Heart right ventricle (tissue), 16 donors: ENCODE measurements at places on chromosomes 13 and 19.

DNA sequence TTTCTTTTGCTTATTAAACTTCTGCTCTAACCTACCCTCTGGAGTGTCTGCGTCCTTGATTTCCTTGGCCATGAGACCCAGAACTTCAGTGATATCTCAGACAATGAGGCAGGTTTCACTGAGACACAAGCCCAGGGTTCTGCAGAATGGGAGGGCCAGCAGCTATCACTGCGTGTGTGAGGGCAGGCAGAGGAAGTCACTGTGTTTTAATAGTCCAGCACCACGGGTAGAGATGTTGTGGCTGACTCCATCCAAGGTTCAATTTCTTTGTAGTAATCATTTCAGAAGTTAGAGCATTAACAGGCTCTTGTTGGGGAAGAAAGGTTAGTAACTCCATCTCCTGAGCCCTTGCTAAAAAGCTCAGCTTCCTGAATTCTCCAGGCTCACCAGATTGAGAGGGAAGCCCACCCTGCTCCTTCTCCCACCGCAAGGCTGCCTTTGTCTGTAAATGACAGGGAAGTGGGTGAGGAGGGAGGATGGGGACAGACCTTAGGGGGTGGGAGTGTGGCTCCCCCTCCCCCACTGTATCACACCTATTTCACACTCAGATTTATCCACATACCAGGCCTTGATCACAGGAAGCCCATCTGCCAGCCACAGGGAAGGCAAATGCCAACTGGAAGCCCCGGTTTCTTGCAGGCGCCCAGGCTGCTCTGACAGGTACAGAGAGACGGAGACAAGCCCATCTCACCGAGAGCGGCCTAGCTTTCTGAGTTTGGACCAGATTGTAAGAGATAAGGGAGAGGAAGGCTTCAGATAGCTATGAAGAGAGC lies 2.1 kb downstream of the C19orf12 start:
- DNase-seq = no peak

DNA sequence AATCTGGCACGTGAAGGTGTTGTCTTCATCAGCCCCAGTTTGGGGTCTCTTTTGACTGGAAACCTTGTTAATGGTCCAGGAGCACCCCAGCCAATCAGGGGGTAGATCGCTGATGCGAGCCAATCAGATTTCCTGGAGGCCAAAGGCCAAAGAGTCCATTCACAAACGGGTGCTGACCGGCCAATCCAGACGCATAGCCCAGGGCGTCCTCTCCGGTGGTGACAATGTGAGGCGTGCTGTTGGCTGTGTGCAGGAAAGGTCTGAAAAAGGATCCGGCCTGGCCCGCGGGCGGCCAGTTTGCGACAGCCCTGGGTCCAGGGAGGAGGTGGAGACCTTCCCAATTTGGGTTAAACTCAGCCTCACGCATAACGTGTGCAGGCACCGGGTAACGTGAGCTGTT lies 3.1 kb downstream of the MAST3 start:
- DNase-seq = no peak

- peak; percentile 25 for DNase-seq
These were observed at the start of gene CEACAM4 for GRCh38 chr19:41626877-41627276. Gene CEACAM4 (minus strand): TSS chr19:41627074. CDS start chr19:41626963, 111 bp downstream.

DNA sequence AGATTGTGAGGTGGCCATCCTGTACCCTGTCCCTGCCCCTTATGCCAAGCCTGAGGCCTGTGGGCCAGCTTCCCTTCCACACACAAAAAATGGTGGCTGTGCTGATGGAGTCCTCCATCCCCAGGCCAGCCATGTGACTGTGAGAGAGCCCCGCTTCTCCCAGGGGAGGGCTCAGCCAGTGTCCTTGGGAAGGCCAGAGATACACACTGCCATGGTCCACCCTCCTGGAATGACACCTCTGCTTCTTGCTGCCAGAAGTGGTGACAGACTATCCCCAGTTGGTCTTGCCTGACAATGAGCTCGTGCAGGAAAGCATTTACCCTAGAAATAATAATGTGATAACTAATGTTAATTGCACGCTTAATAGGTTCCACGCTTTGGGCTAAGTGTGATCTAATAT lies 38.0 kb downstream of the FAM124A start:
- DNase-seq = peak; percentile 40

DNA sequence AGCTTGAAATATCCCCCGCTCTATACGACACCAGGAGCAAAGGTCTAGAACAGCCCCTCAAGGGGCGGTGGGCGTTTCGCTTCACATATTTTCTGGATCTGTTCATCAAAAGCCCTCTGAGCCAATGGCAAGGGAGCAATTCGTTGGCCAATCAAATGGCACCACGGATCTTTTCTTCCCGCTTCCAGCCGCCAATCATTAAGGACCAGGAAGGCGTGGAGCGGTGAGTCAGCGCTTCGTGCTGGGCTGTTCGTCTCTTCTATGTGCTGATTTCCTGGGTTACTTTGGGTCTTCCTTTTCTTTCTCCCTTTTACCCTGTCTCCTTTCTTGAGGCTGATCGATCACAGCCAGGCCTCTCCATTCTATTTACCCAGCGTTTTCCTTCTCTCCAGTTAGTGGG lies at the start of gene NLRP4:
NLRP4 (plus strand) TSS at position 201 of the 400 bp plus-strand sequence. CDS start 15,541 bp downstream, outside the sequence.
- no peak for DNase-seq
